ENCODE measurements at places on chromosomes 3 and 15. TPM values are rescaled to one million over a fixed set of nuclear protein-coding genes. Genes with fewer than 3 reads are reported as not detected.

DNA sequence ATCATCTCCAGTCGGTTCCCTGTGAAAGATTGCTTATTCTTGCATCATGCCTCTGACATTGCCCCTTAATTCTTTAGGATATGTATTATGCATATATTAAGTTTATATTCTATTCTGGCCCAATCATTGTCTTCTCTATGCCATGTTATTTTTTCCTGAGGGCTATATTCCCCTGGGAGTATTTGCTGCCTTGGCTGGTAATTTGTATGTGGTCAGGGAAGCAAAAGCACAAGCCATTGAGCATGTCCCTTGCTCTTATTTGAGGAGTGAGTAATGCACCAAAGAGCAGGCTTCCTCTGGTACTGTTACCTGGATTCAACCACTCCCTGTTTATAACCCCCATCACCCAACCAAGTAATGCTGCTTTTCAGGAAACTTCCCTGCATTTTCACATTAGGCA lies 36.3 kb downstream of the STAC start:
- no peak for DNase-seq

GRCh38 chr15:29309139-29309538 lies 39.5 kb upstream of the NSMCE3 start:
- no peak for DNase-seq

MAP3K13 gene
- 18.9 TPM for total RNA-seq

FOXB1 gene
- 4.7 TPM for total RNA-seq

KLF15 gene
- 14.0 TPM for total RNA-seq

Measured in GM23338 (cell line).